ENCODE measurements at places on chromosomes 7 and 10. TPM values are rescaled to one million over a fixed set of nuclear protein-coding genes. Genes with fewer than 3 reads are reported as not detected.

Gene NUDT13
- 1.7 TPM for total RNA-seq

Gene THSD7A
- not detected for total RNA-seq

Gene PAPSS2
- not detected for total RNA-seq

Gene AGFG2
- total RNA-seq, result 46.0 TPM

Gene FGFBP3
- 1.5 TPM for total RNA-seq

Gene MOGAT3
- not detected for total RNA-seq

Gene VWA2
- total RNA-seq, result not detected

Gene CHST3
- total RNA-seq, result not detected

Gene ITIH5
- not detected for total RNA-seq

Gene EPHA1
- total RNA-seq, result 15.7 TPM

Gene HERC4
- total RNA-seq, result 50.1 TPM

Gene DYDC2
- not detected for total RNA-seq
